ENCODE measurements at places on chromosomes 7 and 10.

- DNase-seq = no peak
These were observed 10.2 kb downstream of the PDCD4 start for GRCh38 chr10:110881905-110882304.

DNA sequence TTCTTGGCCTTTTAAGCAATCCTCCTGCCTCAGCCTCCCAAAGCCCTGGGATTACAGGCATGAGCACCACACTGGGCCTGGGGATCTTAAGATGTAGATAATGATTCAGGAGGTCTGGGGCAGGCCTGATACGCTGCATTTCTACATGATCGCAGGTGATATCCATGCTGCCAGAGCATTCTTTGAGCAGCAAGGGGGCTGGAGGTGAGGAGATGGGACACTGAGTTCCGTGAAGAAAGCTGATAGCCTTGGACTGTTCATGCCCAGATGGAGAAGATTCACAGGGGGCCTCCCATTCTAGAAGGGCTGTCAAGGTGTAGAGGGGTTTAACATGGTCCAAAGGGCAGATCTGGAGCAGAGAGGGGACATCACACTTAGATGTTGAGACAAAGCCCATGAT, 480.3 kb downstream of the RPS24 start:
- no peak for DNase-seq

DNA sequence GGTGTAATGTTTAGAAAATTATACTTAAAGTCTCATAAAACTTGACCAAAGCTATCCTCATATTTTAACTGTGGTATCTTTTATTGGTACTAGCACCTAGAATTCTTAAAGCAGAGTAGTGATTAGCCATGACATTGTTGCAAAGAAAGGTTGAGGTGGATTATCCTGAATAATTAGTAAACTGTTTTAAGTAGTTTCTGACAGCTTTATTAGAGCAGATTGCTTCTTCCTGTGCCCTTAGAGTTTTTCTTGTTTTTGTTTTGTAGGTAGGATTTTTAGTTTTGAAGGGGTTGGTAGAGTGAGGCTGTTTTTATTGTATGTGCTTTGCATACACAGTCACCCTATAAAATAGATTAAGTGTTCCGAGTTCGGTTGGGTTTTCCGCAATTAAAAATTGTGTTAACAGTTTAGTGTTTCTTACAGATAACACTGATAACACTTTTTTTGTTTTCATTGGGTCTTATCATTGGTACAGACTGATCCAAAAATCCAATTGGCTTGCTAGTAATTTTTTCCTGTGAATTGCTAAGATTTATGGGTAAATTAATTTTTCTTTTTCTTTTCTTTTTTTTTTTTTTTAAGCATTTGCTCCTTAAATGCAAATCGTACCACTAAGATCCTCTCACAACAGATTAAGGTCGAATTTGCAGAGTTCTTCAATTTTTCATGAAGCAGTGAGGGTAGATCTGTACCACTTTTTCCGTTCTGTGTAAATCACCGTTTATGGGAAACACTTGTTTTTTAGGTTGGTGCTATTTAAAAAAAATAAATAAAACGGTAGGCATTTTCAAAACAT, 2.1 kb upstream of the PBLD start:
- DNase-seq = no peak

DNA sequence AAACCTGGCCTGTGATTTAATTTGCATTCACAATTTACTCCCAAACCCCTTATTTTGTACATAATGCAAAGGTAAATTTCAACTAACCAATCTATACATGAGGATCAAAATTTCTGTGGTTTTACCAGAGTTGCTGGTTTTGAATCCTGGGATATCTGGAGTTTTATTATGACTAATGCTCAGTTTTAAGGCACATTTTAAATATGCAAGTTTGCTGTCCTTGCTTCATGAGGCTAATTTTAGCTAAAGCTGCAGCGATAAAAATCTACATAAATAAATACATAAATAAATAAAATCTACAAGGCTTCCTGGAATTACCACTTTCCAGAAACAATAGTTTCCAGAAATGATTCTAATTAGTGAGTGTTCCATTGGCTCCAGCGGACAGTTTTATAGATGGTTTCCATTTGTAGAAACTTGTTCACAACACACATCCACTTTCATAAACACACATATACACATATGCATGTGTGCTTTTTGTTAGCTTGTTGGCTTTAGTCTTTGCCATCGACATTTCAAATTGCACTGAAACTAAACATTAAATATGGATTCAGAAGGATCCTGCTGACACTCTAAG, 339.5 kb upstream of the NRP1 start:
- no peak for DNase-seq
